ENCODE measurements at places on chromosomes 3 and 15.

- no peak for DNase-seq
These were observed 173.5 kb upstream of the NDN start for GRCh38 chr15:23860290-23861245.

DNA sequence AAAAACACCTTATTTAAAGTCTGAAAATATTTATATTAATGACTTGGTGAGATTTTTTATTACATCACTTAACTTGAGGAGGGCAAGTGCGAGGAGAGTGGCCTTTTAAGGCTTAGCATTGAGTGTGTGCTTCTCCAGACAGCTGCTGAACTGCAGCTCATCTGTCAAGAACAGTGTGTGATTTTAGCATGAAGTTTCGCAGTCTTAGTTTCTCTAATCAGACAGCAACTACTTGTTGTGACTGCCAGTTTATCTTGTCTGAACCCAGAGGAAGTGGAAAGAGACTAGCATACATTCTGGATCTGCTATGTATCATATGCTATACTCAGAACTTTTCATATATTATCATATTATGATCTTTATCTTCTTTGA, 291.7 kb upstream of the ROPN1 start:
- no peak for DNase-seq

- no peak for DNase-seq
These were observed 155.6 kb downstream of the SEMA6D start for GRCh38 chr15:47872869-47873432.

- DNase-seq = no peak
These were observed 10.7 kb upstream of the CAMK1 start for GRCh38 chr3:9780458-9780812.

DNA sequence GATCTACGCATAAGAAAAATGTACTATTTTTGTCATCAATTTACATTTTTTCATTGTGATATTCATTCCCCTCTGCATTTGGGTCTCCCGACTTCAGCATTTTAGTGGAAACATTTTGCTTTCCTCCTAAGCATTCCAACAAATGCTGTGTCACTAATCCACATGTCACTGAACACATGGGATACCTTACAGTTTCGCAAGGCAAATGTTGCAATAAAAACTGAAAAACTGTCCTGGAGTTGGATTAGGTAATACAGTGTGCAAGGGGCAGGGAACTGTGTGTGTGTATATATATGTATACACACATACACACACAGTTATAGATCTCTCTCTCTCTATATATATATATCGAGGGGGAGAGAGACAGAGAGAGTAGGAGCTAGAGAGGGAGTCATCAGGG, 632.2 kb downstream of the MAGI1 start:
- DNase-seq = no peak
